Muscle of leg (tissue), 16 donors: ENCODE measurements at places on chromosomes 12 and 14.

DNA sequence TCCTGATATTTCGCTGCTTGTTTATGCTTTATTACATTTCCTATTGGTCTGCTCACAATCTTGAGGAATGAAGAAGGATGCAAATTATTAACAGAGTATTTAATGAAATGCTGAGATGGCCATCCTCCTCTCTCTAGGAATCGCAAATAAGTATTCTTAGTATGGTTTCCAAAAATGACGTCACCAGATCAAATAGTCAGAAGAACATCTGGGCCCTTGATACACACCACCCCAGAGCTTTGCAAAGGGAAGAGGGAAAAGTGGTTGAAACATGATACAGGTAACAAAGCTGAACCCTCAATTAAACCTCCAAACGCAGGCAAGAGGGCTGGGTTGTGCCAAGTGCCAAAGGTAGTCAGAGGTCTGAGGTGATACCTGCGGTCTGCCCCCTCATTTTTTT is 107.3 kb downstream of the BCL11B start:
- DNase-seq: no peak

- DNase-seq: no peak
Observed at GRCh38 chr14:69605738-69606137, 5.7 kb upstream of the SUSD6 start.

DNA sequence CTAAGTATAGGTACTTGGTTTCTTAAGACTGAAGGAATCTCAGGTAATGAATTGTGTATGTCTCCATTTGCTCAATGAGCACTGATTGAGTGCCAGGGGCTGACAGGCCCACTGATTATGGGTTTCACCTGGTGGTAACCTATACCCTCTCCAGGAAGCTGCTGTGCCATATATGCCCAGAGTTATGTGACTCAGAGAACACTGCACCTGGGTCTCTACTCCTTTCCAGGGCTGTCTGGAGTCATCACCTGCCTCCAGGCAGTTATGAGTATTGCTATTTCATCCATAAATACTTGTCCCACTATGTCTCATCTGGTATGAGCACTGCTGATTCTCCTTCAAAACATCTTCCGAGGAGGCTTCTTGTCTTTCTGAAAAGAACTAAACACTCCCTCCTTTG is 692.9 kb downstream of the BCL11B start:
- DNase-seq: no peak

- no peak for DNase-seq
Observed at GRCh38 chr12:34298176-34298970, 276.1 kb downstream of the ALG10 start.

DNA sequence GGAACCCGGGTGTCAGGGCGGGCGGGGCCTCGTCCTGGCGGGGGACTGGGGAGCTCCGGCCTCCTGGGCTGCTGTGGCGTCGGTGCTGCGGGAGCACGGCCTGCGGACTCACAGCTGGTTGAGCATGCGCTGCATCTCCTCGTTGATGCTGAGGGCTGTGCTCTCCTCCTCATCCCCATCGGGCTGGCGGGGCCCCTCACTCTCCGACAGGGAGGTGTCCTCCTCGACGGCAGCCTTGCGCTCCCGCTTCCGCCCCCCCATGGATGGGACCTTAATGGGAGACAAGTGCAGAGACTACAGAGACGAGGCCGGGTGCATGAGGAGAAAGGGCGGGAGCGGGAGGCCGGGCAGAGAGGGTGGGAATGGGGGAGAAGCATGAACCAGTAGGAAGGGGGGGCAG is 7.3 kb downstream of the IFFO1 start:
- DNase-seq: no peak

- DNase-seq: peak; percentile 49
Observed at GRCh38 chr12:20376984-20377383, 8.6 kb downstream of the PDE3A start.

DNA sequence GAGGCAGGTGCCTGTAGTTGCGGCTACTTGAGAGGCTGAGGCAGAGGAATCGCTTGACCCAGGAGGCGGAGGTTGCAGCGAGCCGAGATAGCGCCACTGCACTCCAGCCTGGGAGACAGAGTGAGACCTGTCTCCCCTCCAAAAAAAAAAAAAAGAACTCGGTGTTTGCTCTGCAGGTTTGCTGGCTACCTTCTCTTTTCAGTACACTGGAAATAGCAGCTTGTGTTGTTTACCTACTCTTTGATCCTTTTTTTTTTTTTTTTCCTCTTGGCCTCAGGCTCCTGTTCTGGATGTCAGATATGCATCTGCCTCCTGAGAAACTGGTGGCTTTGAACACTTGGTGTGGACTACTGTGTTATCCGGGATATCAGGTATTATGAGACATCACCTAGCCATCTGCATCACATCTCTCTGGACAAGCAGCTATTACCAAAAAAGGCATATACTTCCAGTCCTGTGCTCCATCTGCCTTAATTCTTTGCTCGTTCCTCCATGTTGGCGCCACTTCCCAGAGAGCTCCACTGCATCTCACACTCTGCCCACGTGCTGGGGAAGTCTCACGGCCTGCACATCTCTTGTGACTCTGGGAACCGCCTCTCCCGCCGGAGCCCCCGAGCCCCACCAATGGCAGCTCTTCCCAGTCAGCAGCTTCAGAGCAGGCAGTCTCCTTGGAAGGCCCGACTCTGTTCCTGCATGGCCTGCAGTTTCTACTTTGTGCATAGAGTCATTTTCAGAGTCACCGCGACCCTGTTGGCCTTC is 50.9 kb upstream of the TRAF3 start:
- DNase-seq: no peak

- peak; percentile 49 for DNase-seq
Observed at GRCh38 chr14:67666750-67667449, 7.5 kb downstream of the VTI1B start.

DNA sequence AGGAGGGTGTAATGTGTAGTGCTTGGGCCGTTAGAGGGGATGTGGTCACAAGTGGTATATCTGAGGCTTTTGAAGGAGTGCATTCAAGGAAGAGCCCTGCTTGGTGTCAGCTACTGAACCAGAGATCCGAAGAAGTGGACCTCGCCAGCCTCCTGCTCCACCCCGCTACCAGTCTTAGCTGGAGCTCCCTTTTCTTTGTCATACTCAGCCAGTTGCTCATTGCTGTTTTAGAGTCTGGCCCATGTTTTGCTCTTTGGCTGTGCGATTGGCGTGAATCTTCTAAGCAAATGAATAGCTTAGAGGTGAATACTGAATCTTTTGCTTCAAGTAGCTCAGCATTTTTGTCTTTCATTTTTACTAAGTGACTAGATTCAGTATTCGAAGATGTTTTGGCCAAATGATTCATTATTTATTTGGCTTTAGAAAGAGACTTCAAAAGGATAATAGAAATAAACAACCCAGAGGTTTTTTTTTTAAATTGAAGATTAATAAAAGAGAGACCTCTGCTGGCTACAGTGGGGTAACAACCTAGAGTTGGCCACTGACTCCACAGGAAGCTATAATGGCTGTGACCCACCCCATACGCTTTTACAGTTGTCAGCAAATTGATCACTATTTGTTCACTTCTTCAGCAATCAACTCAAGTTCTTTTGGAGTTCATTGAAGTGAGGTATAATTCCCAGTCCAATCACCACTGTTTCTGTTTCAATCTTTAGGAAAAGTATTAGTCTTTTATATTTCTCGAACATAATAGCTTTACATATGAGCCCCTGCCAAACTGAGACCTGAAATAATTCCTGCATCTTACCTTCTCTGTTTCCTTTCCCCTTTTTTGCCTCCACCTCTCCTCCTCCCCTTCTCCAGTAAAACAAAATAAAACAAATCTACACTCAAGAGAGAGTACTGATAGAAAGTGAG is 19.9 kb downstream of the CDKN1B start:
- DNase-seq: peak; percentile 71

DNA sequence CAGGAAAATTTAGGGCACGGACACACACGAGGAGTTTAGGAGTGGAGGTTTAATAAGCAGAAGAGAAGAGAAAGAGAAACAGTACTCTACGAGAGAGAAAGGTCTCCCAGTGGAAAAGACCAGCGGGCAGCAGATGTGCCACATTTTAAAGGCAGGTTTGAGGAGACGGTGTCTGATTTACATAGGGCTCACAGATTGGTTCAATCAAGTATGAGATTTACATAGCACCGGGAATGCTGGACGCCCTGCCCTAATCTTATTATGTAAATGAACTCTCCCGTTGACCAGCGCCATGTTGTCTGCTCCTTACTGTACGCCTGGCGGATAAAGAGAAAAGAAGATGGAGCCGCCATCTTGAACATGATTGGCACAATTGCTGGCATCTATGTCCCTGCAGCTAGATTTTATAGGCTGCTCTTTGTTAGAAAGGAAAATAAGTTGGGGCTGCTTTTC is 17.9 kb downstream of the NFKBIA start:
- no peak for DNase-seq

DNA sequence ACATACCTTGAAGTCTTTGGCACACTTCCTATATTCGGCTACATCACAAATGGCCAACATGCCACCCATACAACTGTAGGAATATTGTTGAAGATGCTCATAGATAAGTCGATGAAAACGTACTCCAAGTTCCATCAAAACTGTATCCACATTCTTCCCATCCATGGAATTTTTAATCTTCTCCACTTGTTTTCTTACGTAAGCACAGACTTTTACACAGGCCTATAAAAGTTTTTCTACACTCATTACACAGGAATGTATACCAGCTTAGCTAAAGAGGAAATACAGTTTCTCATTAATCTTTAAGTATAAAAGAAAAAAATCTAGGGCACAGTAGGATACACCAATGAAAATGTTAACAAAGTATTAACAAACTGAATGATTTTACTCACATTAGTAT is 59.1 kb downstream of the EXOC5 start:
- DNase-seq: no peak

GRCh38 chr12:57465747-57466505 is 6.3 kb downstream of the GLI1 start:
- DNase-seq: no peak

- DNase-seq: peak; percentile 56
Observed at GRCh38 chr12:43145481-43145880, 406.5 kb downstream of the ADAMTS20 start.

DNA sequence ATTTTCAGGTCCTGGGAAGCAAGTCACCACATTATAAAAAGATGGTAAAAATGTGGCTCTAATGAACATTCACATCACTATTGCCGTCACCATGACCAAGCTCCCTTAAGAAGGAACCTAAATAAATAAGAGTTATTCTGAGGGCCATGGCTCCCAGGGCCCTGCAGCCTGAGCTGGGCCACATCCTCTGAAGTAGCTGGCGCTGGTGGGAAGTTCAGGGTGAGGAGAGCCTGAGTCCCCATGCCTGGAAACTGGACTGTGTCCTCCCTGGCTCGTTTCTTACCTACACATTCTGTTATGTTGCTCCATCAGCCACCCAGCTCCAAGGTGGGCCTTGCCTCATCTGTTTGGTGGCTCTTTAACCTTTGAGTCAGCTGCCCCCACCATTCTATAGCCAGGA is 42.5 kb downstream of the TSPAN11 start:
- no peak for DNase-seq
